Esophagus squamous epithelium (tissue), 5 donors: ENCODE measurements at places on chromosomes 4 and X.

GRCh38 chr4:526971-527460 is 28.0 kb downstream of the PIGG start:
- no peak for DNase-seq
- H3K4me3 ChIP-seq = no peak overlapping the region
- H3K27me3 ChIP-seq = no peaks in the 10 kb centered on the region
- H3K36me3 ChIP-seq = peaks cover 32% of the 10 kb centered on the region
- no peak overlapping the region for H3K27ac ChIP-seq
- H3K4me1 ChIP-seq = no peaks in the 10 kb centered on the region

- H3K36me3 ChIP-seq = peaks cover 3% of the 10 kb centered on the region
- no peaks in the 10 kb centered on the region for H3K27me3 ChIP-seq
- no peak overlapping the region for H3K4me3 ChIP-seq
These were observed 52.1 kb downstream of the TMEM165 start for GRCh38 chr4:55447831-55448230.

DNA sequence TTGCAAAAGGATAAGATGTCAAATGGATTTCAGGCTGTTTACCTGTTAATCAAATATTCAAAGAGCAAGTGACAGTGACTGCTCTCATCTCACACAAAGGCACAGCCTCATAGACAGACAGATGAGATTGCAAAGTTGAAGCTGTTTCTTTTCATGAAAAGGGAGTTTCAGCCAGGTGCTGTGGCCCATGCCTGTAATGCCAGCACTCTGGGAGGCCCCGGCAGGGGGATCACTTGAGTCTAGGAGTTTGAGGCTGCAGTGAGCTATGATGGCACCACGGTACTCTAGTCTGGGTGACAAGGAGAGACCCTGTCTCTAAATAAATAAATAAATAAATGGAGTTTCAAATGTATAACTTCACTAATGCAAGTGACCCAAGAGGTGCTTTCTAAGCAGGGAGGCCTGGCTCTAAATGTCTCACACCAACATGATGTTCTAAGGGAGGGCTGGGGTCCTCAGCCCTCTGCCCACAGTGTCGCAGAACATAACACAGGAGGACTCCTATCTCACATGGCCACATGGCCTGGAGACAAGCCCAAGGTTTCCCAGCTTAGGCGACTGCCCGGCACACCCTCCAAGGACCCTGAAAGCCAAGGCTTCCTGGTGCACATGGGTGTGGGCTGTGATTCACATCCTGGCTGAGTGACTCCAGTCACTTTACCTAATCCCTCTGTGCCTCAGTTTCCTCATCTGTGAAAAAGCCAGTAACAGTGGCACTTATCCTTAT is 26.8 kb downstream of the PPP2R2C start:
- H3K4me1 ChIP-seq = peaks cover 45% of the 10 kb centered on the region
- peaks cover 50% of the 10 kb centered on the region for H3K27me3 ChIP-seq
- no peak overlapping the region for H3K4me3 ChIP-seq
- DNase-seq = no peak
- no peaks in the 10 kb centered on the region for H3K36me3 ChIP-seq

DNA sequence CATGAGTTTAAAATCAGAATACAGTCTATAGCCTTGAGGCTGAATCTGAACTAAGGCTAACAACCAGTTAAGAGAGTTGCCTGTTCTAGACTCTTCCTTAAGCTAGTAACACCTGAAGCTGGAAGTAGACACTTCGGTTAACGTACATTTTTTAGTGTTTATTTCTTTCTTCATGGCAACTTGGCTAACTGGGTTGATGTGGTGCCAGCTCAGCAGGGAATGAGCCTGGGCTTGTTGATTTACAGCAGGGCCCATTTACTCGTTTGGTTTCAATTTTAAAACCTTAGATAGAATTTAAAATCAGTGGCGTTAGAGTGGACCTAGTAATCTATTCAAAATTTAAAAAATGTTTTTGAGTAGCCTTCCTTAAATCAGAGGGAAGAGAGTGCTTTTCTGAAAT is 137.6 kb upstream of the ESX1 start:
- H3K4me1 ChIP-seq = peaks cover 6% of the 10 kb centered on the region
- peak overlapping the region; percentile 26 for H3K27ac ChIP-seq
- no peaks in the 10 kb centered on the region for H3K27me3 ChIP-seq
- no peaks in the 10 kb centered on the region for H3K36me3 ChIP-seq
- no peak overlapping the region for H3K4me3 ChIP-seq

DNA sequence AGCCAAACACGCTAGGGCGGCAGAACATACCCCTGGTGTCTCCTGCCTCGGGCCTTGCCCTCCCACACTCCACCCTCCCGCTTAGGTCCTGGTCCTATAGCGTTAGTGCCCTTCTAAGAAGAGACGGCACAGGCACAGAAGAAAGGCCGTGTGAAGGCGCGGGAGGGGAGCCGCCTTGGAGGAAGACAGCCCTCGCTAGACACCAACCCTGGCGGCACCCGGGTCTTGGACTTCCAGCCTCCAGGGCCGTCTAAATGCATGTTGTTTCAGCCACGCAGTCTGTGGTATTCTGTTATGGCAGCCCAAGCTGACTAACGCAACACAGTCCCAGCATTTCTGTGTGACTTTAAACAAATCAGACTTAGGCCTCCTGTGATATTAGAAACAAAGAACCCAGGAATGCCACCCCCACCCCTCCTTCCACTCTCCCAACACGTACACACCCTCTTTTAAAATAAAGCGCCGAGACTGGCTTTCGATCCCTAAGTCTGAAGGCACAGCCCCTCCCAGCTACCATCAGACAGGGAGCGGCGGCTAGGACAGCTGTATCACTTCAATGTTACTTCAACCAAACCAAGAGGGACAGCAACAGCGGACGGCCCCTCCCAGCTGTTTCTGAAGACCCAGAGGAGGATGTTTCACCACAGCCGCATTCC is 128.0 kb downstream of the AFAP1 start:
- H3K4me1 ChIP-seq = peaks cover 18% of the 10 kb centered on the region
- H3K27ac ChIP-seq = peak overlapping the region; percentile 83
- no peaks in the 10 kb centered on the region for H3K27me3 ChIP-seq
- peak overlapping the region; percentile 34 for H3K4me3 ChIP-seq
- H3K36me3 ChIP-seq = peaks cover 95% of the 10 kb centered on the region

GRCh38 chrX:8760021-8760420 is 28.1 kb upstream of the ANOS1 start:
- H3K27me3 ChIP-seq = no peaks in the 10 kb centered on the region
- no peak for DNase-seq
- no peak overlapping the region for H3K27ac ChIP-seq
- no peak overlapping the region for H3K4me3 ChIP-seq
- no peaks in the 10 kb centered on the region for H3K4me1 ChIP-seq

- H3K36me3 ChIP-seq = no peaks in the 10 kb centered on the region
- H3K27me3 ChIP-seq = no peaks in the 10 kb centered on the region
- H3K4me1 ChIP-seq = no peaks in the 10 kb centered on the region
These were observed 804.6 kb upstream of the TENM3 start for GRCh38 chr4:181438641-181439040.

- H3K4me3 ChIP-seq = no peak overlapping the region
- no peaks in the 10 kb centered on the region for H3K27me3 ChIP-seq
- no peak overlapping the region for H3K27ac ChIP-seq
- DNase-seq = no peak
- H3K4me1 ChIP-seq = no peaks in the 10 kb centered on the region
- H3K36me3 ChIP-seq = no peaks in the 10 kb centered on the region
These were observed 20.3 kb upstream of the GUCY1B1 start for GRCh38 chr4:155738548-155738947.

GRCh38 chr4:99749445-99750391 is 66.9 kb upstream of the DAPP1 start:
- H3K4me1 ChIP-seq = no peaks in the 10 kb centered on the region
- H3K27ac ChIP-seq = no peak overlapping the region
- no peaks in the 10 kb centered on the region for H3K36me3 ChIP-seq
- no peaks in the 10 kb centered on the region for H3K27me3 ChIP-seq
- no peak overlapping the region for H3K4me3 ChIP-seq

DNA sequence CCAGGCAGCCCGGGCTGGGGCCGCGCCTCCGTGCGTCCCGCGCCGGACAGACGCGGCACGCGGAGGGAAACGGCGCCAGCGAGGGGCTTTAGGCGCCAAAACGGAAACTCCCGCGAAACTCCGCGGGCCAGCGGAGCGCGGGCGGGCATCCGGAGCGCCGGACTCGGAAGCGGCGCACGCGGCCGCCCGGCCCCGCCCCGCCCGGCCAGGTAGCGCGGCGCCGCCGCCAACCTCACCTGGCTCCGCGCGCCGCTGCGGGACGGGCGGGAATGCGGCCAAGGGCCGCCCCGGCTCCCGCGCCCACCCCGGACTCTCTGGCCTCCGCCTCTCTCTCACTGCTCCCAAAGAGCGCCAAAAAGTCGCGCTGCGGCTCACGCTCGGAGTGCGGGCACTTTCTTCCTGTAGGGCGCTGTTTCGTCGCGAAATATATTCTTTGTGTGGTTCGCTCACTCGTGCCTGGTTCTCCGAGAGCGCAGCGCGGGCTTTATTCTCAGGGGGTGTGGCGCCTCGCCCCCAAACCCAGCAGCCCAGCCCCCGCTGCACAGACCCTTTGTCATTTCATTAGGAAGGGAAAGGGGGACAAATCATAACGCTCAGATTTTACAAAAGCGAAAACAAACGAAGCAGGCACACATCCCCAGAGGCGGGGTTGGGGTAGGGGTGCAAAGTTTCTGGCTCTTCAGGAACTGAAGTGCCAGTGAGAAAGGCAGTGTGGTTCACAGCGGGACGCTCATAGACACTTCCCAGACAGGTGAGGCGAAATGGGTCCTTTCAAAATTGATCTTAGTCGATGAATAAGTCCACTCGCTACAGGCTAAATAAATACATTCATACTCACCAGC is 961 bp upstream of the MBNL3 start:
- H3K36me3 ChIP-seq = no peaks in the 10 kb centered on the region
- peak overlapping the region; percentile 55 for H3K4me3 ChIP-seq
- H3K4me1 ChIP-seq = peaks cover 37% of the 10 kb centered on the region
- peak overlapping the region; percentile 88 for H3K27ac ChIP-seq
- no peak for DNase-seq
